ENCODE measurements at places on chromosomes 6 and 20. TPM values are rescaled to one million over a fixed set of nuclear protein-coding genes. Genes with fewer than 3 reads are reported as not detected.

BMP5 gene
- 0.03 TPM for total RNA-seq

AIF1 gene
- total RNA-seq: not detected

LATS1 gene
- total RNA-seq: 15.0 TPM

DNA sequence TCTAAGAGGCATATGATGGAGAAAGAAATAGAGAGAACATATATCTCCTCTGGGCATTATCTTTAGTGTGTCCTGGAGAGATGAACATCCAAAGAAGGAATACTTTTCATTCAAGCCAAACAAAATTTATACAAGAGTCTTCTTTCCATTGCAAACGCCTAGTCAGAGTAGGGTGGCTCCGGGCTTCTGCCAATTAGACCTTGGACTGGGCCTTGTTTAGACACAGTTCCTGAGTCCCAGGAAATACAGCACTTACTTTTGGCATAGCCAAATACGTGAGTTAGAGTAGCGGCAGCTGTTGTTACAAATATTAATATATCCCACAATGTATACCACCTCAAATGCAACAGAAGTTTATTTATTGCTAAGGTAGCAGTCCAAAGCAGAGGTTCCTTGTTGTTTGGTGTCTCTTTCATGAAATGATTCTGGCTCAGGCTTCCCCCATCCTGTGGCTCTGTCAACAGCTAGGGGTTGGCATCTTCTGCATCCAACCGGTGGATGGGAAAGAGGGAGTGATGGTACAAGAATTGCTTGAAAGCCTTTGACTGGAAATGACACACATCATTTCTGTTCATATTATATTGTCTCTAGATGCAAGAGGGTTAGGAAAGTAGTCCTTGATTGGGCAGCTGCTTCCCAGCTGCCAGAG lies 148.0 kb upstream of the SPACA1 start:
- DNase-seq: no peak

Data from HT1080 (cell line).